ENCODE measurements at places on chromosomes 7 and 10.

- DNase-seq = no peak
Measured at GRCh38 chr10:97612386-97612785, 20.9 kb downstream of the MORN4 start.

DNA sequence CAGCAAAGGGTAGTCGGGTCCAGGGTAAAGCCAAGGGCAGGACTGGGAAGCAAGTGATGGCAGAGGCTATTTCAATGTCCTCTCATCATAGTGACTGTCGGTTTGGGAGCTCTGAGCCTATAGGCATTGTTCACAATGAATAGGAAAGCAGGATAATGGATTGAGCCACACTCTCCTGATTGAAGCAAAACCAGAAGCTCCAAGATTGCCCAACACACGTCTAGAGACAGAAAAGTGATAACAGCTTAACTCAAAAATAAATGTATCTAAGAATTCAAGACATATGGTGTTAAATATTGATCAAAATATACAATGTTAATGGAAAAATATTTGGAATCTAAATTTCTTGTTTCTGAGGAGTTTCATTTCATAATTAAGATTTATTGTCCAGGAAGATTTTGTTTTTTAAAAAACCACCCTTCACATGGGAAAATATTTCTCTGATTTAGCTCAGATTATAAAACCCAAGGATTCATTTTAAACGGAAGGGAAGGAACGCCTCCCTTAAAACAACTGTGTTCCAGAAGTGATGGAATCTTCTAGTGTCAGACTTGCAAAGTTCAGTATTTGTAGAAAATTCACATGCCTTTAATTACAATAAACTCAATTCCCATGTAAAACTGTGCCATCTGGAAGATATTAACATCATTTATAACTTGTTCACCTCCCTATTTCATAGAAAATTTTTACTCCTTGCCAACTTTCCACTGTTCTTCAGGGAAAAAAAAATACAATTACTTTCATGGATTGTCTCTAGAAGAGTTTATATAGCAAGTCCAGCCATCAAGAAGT is 54.5 kb downstream of the NRP1 start:
- DNase-seq = no peak

DNA sequence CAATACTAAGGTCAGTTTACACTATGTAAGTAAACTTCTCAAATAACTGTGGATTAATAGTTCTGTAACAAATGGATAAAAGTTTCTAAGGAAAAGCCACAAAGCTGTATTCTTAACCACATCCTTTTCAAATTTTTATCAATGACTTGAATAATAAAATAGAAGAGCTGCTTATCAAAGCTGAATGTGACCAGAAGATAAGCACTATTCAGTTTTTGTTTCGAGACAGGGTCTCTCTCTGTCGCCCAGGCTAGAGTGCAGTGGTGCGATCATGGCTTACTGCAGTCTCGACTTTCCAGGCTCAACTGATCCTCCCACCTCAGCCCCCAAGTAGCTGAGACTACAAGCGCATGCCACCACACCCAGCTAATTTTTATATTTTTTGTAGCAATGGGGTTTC is 17.0 kb downstream of the UPF2 start:
- DNase-seq = no peak

DNA sequence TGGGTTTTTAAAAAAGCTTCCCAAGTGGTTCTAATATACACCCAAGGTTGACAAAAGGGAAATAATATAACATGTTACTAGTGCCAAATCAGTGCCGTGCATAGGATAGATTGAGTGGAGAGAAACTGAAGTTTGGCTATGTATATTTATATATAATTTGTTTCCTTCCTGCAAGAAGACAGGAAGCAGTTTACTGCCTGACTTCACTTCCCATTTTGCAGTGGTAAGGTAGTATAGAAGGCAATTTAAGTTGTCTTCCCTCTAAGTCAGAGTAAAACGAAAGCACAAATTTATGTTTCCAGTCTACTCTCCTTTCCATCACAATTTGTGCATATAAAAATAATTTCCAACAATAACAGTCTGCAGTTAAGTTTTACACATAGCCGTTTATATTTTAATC is 3.4 kb upstream of the HYCC1 start:
- DNase-seq = no peak

Data from activated CD8-positive, alpha-beta memory T cell treated with anti-CD3 and anti-CD28 coated beads for 4 hours (primary cell).